ENCODE measurements at places on chromosomes 12 and 14.

- DNase-seq, result no peak
Observed at GRCh38 chr12:131311764-131312163, 358.1 kb downstream of the ADGRD1 start.

- DNase-seq, result no peak
Observed at GRCh38 chr12:113077859-113078255, 21.3 kb downstream of the DTX1 start.

GRCh38 chr12:2806700-2807099, 5.8 kb upstream of the ITFG2 start:
- DNase-seq, result no peak

GRCh38 chr14:100488057-100488456, 99.2 kb downstream of the BEGAIN start:
- DNase-seq, result no peak

GRCh38 chr12:15620741-15621539, 168.2 kb downstream of the EPS8 start:
- no peak for DNase-seq

- DNase-seq, result no peak
Observed at GRCh38 chr12:113052326-113052725, 4.2 kb upstream of the DTX1 start.

- no peak for DNase-seq
Observed at GRCh38 chr12:92404259-92404894, 258.7 kb upstream of the BTG1 start.

DNA sequence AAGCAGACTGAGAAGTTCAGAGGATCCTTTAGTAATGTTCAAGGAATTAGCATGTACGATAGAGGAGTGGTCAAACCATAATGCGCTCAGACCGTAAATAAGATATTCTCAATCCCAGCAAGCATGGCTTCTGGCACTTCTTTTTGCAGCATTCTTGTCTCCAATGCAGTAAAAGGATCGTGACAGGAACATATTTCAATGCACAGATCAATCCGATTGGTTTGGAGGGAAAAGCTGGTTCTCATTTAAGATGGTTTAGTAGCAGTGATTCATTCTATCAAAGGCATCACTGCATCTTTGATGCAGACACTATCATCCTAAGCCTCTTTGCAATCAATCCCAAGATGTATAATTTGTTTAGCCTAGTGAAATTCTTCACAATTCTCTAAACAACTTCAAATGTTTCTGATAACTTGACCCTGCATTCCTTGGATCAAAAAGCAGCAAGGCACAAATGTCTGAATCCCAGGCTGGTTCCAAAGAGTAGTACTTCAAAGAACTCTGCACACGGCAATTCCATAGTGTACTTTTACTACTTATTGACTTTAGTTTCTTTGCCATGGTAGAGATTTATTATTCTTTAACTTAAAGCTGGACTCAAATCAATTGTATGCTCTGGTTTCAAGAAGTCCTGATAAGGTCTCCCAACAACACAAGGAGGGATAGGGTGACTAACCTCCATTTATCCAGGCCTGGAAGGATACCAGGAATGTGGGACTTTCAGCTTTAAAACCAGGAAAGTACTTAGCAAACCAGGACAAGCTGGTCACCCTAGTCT, 96.8 kb upstream of the MDM1 start:
- DNase-seq, result no peak

DNA sequence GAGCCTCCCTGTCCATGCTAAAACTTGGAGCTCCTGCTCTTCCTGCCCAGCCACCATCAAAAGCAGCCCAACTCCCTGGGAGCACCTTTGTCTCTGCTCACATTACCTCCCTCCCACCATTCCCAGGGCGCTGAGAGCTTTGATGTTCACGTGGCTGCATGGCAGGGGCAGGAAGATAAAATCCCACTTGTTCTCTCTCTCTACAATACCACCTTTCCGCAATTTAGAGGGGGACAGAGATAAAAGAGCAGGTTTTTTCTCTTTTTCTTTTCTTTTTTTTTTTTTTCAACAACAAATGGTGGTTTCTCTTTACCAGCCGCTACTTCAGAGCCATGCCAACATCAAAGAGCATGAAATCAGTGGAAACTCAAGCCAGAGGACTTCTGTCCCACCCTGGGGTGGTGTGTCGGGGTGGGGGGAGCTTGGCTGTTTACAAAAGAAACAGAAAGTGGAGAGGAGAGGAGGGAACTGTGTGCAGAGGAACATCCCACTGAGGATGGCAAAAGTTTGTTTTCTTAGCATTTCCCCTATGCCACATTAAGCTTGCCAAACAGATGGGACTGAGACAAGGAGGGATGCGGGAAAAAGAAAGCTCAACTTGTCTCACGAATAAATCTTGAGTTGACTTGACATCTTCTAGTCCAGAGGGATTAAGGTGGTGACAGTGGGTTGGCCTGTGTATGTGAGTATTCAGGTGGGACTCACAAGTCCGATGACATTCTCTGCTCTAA, 103.7 kb upstream of the NUDT4 start:
- DNase-seq, result no peak

- DNase-seq, result no peak
Observed at GRCh38 chr14:67486890-67487289, 1.6 kb downstream of the TMEM229B start.

DNA sequence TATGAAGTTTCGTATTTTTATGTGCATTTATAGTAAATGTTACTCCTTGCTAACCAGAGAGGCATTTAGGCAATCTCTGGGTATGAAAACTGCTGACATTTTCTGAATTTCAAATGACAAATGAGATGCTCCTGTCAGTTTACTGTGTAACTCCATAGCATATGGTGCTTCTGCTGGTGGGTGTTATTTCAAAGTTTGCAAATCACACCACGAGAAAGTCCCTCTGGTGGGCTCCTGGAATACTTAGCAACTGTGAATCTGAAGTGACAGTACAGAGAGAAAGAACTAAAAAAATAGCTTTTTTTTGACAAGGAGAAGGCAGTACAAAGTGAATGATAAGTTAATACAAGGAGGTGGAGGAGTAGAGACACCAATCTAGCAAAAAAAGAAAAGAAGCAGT, 161.5 kb downstream of the DERA start:
- no peak for DNase-seq

DNA sequence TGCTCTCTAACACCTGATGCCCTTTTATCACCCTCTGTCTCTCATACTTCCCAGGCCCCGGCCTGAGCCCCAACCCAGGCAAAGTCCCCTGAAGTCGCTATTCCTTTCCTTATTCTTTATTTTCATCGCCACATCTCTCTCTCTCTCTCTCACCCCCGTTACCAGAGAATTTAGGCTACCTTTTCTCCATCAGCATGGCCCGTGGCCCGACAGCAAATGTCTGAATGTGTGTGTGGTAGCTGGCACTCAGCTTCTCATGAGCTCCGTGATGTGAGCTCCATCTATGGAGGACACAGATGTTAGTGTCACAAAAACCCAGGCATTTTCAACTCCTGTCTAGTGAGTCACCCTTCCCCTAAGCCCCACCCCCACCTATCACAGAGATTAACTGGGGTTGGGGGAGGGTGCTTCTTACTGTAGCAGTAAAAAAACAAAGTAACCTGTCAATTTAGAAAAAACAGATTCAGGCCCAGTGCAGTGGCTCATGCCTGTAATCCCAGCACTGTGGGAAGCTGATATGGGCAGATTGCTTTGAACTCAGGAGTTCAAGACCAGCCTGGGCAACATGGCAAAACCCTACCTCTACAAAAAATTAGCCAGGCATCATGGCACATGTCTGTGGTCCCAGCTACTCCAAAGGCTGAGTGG, 53.8 kb downstream of the VCPKMT start:
- DNase-seq, result peak; percentile 67

DNA sequence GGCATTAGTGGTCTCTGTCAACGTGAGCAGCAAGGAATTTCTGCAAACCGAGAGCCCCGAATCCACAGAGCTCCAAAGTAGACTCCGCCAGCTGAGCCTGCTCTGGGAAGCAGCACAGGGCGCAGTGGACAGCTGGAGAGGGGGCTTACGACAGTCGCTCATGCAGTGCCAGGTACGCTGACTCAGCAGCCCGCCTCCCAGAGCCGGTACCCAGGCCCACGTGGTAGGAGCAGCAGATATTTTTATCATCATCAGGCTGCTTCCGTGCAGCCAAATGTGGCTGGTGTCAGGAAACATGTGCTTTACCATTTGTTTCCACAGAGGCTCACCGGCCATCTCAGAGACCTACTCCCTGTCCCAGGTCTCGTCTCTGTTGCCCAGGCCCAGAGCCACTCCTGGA, 73.7 kb downstream of the ESR2 start:
- no peak for DNase-seq

DNA sequence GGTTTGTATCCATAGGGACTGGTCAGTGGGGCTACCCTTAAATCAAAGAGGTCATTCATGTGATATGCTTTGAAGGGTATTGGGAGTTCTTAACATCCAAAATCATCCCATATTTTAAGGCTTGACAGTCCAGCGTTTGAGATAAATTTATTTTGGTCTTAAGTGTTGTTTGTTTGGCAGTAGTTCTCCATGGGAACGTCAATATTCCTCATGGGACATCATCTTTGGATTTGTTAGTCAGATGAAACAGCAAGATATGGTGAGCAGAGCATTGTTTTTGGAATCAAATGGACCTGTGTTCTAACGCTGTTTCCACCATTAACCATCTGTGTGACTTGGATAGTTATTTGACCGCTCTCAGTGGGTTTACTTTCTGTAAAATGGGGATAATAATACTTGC, 45.9 kb upstream of the GSG1 start:
- no peak for DNase-seq

DNA sequence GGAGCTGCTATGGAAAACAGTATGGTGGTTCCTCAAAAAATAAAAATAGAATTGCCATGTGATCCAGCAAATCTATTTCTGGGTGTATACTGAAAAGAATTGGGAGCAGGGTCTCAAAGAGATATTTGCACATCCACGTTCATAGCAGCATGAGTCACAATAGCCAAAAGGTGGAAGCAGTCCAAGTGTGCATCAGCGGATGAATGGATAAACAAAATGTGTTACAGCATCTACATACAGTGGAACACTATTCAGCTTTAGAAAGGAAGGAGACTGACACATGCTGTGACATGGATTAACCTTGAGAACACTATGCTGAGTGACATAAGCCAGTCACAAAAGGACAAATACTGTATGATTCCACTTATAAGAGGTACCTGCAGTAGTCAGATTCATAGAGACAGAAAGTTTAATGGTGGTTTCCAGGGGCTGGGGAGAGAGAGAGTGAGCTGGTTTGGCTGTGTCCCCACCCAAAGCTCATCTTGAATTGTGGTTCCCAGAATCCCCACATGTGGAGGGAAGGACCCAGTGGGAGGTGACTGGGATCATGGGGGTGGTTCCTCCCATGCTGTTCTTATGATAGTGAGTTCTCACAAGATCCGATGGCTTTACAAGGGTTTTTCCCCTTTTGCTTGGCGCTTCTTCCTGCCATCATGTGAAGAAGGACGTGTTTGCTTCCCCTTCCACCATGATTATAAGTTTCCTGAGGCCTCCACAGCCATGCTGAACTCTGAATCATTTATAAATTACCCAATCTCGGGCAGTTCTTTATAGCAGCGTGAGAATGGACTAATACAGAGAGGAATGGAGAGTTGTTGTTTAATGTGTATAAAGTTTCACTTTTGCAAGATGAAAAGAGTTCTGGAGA, 17.6 kb upstream of the TBC1D30 start:
- DNase-seq, result no peak

GRCh38 chr12:19539836-19540235, 100.5 kb downstream of the AEBP2 start:
- DNase-seq, result no peak

- no peak for DNase-seq
Observed at GRCh38 chr12:52428121-52428520, 6.0 kb downstream of the KRT75 start.

DNA sequence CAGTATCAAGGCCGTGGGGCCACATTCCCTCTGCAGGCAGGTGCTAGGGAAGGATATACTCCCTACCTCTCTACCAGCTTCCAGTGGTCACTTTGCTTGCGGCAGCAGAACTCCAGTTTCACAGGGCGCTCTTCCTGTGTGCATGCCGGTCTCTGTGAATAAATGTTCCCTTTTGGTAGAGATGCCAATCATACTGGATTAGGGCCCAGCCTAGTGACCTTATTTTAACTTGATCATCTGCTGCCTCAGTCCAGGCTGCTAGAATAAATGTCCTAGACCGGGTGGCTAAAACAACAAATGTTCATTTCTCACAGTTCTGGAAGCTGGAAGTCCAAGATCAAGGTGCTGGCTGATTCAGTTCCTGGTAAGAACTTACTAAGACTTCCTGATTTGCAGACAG, 198.8 kb upstream of the TMEM132C start:
- no peak for DNase-seq

DNA sequence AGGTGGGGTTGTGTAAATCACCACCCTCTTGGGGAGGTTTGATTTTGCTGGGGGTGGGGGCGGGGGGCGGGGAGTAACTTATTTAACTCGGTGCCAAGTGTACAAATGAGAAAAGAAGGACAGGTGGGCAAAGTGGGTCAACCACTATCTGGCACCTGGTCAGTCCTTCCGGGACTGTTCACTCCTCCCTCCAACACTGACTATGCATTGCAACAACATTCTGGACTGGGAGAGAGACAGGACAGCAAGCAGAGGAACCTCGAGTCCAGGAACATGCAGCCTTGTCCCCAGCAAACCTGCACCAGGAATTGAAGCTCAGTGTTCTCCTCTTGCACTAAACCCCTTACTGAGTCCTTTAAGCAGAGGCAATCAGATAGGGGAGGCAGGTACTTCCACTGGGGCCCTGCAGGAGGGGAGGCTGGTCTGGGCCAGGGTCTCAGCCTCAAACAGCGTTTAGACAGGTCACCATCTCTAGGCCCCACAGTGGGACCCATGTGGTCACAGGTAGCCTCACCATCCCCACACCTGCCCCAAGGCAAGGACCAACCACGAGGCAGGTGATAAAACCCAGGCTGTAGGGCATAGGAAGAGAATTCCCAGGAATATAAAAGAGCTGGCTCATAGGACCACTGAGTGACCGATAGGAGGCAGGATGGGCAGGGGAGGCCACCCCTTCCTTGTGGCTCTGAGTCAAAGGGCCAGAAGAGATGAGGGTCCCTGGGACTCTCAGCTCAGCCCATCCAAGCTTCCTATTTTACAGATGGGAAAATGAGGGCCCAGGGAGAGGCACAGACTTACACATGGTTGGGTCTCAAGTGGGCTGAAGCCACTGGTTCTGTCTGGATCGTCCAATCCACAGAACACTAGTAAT, 9.8 kb downstream of the CCDC85C start:
- DNase-seq, result no peak

DNA sequence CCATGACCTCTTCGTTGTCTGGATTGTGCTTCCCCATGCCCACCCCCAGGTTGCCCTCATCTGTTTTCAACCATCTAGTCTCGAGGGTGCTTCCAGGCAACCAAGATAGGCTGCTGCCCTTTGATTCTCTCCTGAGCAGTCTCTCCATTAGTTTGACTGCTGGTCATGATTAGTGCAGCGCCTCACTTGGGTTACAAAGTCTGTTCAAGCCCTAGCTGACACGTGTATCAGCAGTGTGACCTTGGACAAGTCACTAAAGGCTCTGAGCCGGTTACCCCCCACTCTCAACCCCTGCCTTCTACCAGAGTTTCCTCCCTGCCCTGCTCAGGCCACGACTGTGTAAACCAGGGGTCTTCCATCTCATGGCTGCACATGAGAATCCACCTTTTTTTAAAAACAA, 185.3 kb upstream of the PWP1 start:
- DNase-seq, result no peak

Data from activated T-cell treated with anti-CD3 and anti-CD28 coated beads for 1 hour (primary cell).